Stromal cell of bone marrow (primary cell): ENCODE measurements at places on chromosomes 5 and 9.

DNA sequence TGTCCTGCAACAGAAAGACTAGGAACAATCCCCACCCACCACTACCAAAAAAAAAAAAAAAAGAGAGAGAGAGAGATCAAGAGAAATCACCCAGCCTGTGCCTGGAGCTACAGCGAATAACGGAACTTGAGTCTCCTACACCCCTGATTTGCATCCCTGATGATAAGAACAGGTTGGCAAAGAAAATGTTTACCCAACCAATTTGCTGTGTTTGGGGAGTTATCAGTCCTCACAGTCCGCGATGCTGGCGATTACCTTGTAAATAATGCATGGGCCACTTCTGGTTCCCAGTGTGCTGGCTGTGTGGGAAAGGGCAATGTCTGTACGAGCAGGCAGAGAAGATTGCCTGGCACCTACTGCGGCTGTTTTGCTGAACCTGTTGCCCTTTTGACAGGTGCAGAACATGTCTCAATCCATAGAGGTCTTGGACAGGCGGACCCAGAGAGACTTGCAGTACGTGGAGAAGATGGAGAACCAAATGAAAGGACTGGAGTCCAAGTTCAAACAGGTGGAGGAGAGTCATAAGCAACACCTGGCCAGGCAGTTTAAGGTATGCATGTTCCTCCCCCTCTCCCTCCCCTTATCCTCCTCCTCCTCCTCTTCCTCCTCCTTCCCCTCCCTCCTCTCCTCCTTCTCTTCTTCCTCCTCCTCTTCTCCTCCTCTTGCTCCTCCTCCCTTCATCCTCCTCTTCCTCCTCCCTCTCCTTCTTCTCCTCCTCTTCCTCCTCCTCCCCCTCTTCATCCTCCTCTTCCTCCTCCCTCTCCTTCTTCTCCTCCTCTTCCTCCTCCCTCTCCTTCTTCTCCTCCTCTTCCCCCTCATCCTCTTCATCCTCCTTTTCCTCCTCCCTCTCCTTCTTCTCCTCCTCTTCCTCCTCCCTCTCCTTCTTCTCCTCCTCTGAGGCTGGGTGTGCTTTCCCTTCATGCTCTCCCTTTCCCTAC, 8.3 kb downstream of the OLFM1 start:
- DNase-seq: no peak

- no peak for DNase-seq
Measured at GRCh38 chr5:12080761-12081160, 176.5 kb upstream of the CTNND2 start.

GRCh38 chr5:14385019-14385418, 196.6 kb upstream of the OTULINL start:
- DNase-seq: no peak

DNA sequence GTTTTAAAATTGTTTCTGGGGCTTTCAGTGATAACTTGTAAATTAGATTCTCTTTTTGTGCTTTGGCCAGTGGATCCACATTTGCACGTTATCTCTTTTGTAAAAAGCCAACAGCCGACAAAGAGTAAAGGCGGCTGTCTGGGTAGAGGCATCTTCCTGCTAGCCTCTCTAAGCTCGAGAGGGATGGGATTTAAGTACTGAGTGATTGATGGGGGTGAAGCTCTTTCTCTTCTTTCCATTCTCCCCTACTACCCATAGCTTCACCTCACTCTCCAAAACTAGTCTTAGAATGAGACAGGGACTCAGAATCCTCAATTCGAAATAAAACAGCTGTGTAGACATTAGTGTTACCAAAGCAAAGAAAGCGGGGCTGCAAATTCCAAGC, 3.4 kb downstream of the PBX3 start:
- no peak for DNase-seq

- DNase-seq: no peak
Measured at GRCh38 chr5:173888473-173889131, 453 bp downstream of the CPEB4 start.

DNA sequence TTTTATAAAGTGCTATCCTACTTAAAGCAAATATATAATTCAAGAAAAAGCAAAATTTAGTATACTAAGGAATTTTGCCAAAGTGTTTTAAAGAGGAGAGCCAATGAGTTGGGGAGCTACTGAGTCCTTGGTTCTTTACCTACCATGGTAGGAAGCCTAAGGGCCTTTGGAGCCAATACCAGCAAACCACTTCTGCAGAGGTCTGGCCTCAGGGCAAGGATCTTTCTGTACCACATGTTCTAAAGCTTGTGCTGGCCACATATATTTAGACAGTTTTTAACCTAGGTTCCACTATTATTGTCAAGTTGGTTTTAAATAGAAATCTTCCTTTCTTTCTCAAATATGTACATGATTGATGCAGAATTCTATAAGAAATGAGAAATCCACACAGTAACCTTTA, 172.3 kb upstream of the NREP start:
- no peak for DNase-seq
